ENCODE measurements at places on chromosomes 12 and 14. TPM values are rescaled to one million over a fixed set of nuclear protein-coding genes. Genes with fewer than 3 reads are reported as not detected.

NGB gene
- not detected for total RNA-seq

SYNE2 gene
- 26.9 TPM for total RNA-seq

DNA sequence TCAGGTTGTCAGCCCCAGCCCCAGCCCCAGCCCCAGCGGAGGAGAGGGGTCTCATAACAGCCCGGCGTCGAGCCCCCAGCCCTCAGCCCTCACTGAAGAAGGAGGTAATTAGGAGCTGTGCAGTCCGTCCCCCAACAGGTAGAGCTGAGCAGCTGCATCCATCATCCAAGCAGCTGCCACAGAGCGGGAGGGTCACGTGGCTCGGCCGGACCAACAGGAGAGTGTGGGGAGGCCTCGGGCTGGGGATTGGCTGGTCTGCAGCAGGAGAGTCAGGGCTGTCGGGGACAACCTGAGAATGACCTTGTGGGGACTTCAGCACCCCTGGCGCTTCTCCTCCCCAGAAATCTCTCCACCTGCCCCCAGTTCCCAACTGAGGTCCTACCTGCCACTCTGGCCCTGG lies 29.6 kb downstream of the SMUG1 start:
- no peak overlapping the region for H3K27ac ChIP-seq
- peaks cover 5% of the 10 kb centered on the region for H3K27me3 ChIP-seq
- H3K4me3 ChIP-seq, result no peak overlapping the region
- H3K4me1 ChIP-seq, result no peaks in the 10 kb centered on the region
- no peaks in the 10 kb centered on the region for H3K36me3 ChIP-seq
- DNase-seq, result no peak

RFLNA gene
- total RNA-seq, result not detected
